ENCODE measurements at places on chromosomes 1 and 21. TPM values are rescaled to one million over a fixed set of nuclear protein-coding genes. Genes with fewer than 3 reads are reported as not detected.

ADGRL4 gene
- 4.7 TPM for total RNA-seq

GSTM3 gene
- 104 TPM for total RNA-seq

S1PR1 gene
- 12.9 TPM for total RNA-seq

KRTAP21-2 gene
- not detected for total RNA-seq

CR1L gene
- not detected for total RNA-seq
